ENCODE measurements at places on chromosomes 5 and 9.

DNA sequence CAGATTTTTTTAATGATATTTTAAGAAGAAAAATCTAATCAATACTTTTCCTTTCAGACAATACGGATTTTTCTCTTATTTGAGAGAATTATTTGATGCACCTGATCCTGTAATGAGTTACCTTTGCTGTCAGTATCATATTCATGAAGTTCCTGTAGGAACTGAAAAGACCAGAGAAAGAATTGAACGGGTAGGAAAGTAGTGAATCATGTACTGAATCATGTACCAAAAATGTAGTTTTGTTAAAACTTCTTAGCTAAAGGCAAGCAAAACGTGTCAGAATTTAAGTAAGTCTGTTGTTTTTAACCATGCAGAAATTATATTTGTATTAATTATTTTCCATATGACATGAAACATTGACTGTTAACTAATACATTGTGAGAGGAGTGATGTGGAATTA lies 56.6 kb downstream of the SMC5 start:
- DNase-seq: no peak

- DNase-seq: peak; percentile 74
Observed at GRCh38 chr5:157026789-157027424, 32.0 kb downstream of the HAVCR1 start.

GRCh38 chr5:119290161-119290569 lies 65.7 kb upstream of the TNFAIP8 start:
- no peak for DNase-seq

GRCh38 chr9:4836676-4837075 lies 43.9 kb downstream of the RCL1 start:
- no peak for DNase-seq

DNA sequence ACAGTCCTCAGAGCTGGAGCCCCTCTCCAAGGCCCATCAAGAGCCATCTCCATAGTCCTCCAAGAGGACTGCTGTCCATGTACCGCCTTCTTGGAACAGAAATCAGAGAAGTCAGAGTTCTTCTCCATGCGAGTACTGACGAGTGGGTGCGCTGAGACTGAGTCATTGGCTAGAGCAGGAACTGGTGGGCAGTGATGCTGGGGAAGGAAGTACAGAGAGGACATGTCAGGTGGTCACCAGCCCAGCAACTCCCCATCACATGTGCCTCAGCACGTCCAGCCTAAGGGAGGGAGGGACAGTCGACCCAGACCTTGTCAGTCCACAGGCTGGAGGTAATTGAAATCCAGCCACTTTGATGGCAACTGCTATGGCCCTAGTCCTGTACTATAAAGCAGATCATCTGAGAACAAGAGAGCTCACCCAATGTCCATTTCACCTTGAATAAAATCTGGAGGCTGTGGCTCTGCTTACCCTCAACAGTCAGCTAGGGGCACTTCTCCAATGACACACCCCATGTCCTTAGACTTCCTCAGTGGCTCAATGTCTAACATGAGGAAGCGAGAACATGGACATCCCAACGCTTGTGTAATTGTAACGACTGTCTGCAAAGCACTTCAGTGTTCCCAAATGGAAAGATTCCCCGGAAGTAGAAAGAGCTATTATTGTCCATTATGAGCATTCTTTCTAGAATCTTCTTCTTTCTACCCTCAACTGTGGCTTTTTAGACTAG lies 15.0 kb upstream of the FBP1 start:
- DNase-seq: no peak

DNA sequence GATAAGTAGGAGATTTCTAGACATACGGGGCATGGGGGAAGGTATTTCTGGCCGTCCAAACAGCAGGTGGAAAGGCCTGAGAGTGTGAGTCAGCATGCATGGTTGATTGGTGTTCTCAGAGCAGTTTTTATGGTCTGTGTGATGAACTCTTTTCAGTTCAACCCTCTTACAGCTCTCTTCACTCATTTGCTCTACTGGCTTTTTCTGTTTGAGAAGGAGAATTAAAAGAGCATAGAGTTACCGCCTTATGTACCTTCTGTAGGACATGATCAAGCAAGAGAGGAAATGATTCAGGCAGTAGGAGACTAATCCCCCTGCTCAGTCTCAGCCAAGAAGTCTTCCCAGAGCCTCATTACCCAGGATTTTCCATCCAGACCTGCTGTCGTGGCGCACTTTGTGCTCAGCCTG lies 92.4 kb downstream of the PRDM6 start:
- DNase-seq: no peak

DNA sequence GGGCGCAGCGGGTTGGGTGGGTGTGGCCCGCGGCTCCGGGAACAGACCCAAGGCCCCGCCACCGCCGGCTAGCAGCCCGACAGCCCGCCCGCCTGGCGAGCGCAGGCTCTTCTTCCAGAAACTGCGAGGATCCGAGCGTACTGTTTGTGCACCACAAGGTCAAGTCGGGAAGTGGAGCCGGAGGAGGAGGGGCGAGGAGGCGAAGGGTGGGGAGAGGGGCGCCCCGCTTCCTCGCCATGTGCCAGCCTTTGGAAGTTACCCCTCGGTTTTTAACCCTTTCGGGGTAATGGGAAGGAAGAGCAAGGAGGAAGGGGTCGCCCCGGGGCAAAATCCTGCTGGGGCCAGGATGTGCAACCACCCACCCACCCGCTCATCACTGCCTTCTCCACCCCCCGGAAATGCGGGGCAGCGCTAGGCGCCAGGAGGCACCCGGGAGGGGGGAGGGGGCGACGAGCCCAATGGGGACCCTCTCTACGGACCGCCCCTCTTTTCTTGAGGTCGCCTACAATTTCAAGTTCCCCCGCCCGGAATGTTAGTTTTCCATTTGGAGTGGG lies 1.1 kb upstream of the JADE2 start:
- peak; percentile 94 for DNase-seq
